Lung microvascular endothelial cell (primary cell): ENCODE measurements at places on chromosomes 1 and 21. TPM values are rescaled to one million over a fixed set of nuclear protein-coding genes. Genes with fewer than 3 reads are reported as not detected.

The RRP15 gene
- total RNA-seq = 2.2 and 4.0 TPM in 2 replicates

The C1orf115 gene
- total RNA-seq = 44.2 and 92.7 TPM in 2 replicates

The SLC1A7 gene
- total RNA-seq = not detected in 2 replicates

The CFAP141 gene
- not detected in 2 replicates for total RNA-seq

The WLS gene
- 20.2 and 47.9 TPM in 2 replicates for total RNA-seq

The FNBP1L gene
- 34.9 and 40.3 TPM in 2 replicates for total RNA-seq

The CORT gene
- total RNA-seq = 0.20 and 0.22 TPM in 2 replicates

DNA sequence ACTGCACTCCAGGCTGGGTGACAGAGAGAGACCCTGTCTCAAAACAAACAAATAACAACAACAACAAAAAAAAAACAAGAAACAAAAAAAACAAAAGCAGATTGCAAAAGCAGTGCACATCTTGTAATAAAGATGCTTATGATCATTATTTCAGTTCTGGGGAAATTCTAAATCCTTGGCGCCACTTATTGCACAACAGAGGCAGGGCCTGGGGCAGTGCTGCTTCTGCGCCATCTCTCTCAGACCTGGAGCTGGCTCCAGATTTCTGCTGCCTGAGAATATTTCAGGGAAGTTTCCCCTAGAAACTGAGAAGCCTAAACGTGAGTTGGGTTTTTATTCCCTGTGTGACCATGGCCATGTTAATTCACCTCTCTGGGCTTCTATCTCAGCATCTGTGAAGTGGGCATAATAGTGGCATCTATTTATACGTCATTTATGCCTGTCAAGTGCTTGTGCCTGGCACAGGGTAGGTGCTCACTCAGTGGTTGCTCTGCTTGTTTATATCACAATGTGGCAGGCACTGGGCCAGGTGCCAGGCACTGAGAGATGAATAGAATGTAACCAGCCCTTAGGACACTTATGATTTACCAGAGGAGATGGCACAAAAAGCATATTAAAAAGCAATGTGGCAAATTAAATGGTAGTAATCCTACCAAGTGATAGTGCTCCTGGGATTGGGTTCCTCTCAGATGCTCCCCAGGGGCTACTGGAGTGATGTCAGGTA lies 67.9 kb downstream of the MDM4 start:
- DNase-seq = no peak

DNA sequence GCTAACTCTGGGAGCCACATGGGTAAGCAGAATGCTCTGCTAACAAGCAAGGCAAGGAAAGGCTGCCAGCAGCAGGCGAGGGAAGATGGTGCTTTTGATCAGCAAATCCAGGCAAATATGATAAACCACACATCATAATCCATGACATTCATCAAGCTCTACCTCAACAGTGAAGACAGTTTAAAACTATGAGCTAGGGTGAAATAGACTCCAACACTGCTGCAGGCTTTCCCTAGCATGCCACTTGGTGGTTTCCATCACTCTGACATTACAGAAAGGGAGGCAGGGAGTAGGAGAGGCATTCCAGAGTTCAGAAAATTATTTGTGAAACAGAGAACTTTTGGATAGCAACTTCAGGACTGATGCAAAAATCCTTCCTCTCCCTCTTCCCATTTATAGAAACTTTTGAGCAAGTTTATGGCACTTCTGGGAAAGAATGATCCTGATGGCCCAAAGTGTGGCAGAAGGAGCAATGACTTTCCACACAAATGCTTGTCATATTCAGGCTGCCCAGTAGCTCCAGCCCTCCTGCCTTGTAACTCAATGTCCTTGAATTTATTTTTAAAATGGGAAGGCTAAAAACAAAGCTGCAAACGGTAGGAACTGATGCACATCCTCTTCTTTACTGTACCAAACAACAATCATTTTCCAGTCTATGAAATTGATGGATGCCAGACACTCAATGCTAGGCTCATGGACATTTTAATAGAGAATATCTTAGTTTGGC lies 70.8 kb downstream of the SMYD2 start:
- no peak for DNase-seq

- DNase-seq = no peak
Measured at GRCh38 chr21:35091496-35091895, 42.4 kb upstream of the RUNX1 start.

GRCh38 chr1:101284622-101285218 lies 47.9 kb downstream of the S1PR1 start:
- no peak for DNase-seq

GRCh38 chr1:15956150-15956549 lies 19.8 kb downstream of the ZBTB17 start:
- DNase-seq = no peak

- peak; percentile 73 for DNase-seq
Measured at GRCh38 chr1:9128520-9129265, at the start of gene GPR157. Gene GPR157, minus strand, starts transcription at chr1:9129102. Its CDS starts 75 bp downstream, at chr1:9129027.

DNA sequence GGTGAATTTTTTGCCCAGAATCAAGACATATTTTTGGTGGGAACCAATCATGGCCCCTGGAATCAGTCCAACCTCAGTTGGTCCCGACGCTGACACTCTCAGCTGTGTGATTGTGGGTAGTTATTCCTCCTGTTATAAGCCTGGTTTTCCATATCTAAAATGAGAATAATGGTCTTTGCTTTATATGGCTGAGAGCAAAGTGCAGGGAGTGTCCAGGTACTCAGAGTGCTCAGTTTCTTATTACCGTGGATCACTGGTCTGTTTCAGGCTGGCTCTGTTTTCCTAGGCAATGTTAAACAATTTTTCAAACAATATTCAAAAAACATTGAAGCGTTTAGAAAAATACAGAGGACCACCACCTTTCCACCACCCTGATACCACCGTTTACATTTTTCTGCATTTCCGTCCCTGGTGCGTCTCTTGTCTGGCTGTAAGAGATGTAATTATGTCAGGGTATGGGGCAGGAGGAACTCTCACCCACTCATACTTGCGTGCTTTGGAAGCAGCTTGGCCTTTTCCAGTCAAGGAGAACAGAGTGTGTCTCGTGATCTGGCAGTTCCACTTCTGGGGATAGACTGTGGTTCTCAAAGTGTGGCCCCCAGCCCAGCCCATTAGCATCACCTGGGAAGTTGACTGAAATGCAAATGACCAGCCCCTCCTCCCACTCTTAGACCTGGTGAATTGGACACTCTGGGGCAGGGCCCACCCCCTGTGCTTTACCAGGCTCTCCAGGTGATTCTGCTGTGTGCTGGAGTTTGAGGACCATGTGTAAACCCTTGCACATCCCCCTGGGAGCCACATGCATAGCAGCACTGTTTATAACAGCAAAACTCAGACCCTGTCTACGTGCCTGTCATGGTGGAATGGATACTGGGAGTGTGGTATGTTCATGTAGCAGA lies 6.8 kb downstream of the MX1 start:
- DNase-seq = no peak

DNA sequence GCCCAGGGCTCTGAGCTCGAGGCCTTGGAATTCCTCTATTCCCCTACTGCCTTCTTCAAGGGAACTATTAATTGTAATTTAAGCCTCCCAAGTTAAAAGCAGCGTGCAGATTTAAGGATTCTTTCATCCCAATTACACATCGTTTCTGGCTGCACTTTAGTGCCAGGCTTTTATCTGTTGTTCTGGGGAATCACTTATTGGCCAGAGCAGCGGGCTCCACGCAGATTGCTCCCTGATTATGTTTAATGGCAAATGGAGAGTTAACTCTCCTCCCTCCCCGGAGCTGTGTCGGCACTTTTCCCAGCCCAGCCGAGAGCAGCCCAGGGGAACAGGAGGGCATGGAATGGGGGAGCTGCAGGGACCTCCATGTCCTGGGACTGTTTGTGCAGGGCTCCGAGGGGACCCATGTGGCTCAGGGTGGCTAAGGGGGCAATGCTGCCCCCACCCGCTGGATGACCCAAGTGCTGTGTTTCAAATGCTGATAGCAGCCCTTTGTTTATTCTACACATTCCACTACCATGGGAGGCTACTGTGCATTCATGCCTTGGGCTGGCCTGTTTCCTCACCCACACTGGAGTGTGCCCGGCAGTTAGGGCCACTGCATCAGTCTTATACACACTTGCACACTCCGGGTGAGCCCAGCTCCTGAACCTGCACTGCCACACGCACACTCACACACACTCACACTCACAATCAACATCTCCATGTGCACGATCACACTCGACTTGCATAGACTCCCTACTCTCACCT lies 93.3 kb upstream of the POU3F1 start:
- no peak for DNase-seq

DNA sequence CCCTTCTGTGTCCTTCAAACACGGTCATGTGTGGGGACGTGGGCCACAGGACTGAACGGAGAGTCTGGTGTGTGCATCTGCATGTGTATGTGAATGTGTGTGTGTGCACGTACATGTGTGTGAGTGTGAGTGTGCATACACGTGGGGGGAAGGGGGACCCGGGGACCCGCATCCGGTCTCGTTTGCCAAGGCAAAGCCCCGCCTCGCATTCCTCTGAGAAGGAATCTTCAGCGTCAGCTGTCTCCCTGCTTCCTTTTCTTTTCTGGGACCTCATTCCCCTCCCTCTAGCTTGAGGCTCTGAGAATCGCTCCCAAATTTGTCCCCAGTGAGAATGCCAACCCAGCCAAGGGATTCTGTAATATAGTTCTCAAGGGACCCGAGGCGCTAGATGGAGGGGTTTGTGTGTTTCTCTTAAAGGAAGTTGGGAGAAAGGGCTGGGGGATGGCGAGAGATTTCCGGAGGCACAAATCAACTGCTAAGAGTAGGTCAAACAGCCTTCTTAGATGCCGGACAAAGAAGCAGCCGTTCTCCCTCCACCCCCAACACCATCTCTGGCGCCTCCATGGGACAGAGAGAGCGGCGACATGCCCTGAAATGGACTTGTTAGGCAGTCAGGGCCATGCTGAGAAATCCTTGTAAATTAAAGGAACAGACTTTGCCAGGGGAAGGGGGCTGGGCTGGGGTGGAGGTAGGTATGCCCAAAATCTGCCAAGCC lies 6.6 kb downstream of the IFFO2 start:
- DNase-seq = peak; percentile 75

GRCh38 chr1:3355894-3356826 lies 98.3 kb upstream of the ARHGEF16 start:
- no peak for DNase-seq

- DNase-seq = no peak
Measured at GRCh38 chr1:28644494-28644893, 1.6 kb upstream of the TAF12 start.

- peak; percentile 61 for DNase-seq
Measured at GRCh38 chr1:198699167-198700015, 60.6 kb downstream of the PTPRC start.

DNA sequence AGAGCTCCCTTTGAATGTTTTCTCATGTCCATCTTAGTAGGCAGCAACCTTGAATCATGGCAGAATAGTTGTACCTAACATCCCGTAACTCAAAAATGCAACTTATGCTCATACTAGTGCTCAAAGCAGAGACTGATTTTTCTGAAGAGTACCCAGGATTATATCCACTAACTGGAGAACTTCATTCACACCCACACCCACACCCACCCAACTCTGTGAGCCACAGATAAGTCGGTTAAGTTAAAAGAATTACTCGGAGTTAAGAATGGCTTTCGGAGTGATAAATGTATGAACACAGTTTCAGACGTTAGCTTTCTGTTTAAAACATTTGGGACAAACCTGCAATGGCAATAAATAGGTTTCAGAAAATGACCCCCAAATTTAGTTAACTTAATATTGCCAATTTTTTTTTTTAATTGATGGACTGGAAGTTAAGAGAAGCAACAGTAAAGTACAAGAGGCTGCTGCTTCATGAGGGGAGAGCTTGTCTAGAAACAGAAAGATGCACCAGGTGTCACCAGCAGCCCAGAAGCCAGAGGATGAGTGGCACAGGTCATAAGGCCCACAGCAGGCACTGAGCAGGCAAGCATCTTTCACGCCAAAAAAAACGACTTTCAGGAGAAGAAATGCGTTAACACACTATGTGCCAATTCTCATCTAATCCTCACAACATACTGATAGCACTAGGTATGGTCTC lies 48.4 kb upstream of the C1orf198 start:
- no peak for DNase-seq

GRCh38 chr1:193890935-193891334 lies 704.5 kb upstream of the B3GALT2 start:
- no peak for DNase-seq

- no peak for DNase-seq
Measured at GRCh38 chr1:3638027-3638426, 11.9 kb downstream of the WRAP73 start.

DNA sequence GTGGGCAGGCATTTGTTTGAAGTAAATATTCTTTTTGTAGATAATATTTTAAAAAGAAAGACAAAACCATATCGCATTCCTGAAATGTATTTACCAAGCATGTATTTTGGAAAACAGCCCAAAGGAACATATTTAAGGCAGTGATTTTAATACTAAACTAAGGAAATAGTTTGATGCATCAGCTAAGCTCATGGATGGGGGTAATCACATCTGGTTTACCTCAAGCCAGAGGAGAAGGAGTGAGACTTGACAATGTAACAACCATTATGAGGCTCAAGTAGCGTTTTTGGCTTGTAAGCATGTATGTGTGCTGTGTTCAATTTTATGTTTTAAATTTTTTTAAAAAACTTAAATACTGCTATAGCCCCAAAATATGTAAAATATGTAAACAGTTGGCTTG lies 390.5 kb downstream of the DISC1 start:
- DNase-seq = no peak

DNA sequence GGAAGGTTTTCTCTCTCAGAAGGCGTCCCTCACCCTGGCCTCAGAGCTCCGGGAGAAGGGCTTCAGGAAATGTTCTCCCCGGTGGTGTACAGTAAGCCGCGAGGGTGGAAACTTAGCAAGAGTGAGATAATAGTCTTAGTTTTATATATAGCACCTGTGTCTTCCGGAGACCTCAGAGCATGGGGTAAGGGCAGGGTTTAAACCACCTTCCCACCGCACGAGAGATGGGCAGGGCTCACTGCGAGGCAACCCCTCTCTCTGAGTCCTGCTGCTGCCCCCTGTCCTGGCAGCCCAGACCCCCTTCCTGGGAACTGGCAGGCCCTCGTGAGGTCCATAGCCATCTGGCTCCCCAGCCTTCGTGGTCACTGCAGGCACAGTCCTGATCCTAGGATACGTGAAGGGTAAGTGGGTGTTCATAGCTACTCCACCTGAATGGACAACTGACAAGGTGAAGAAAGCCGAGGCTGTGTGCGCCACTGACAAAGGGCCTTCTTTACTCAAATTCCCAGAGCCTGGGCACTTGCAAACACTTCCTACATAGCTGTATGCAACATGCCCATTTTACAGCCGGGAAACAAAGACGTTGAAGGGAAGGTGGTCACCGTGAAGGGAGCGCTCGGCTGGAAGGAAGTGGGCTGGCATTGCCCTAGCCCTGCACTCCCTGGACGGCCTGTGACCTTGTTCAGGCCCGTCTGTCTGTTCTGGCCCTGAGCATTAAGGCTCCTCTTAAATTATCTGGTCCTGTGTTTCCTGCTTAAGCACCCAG lies 26.9 kb downstream of the ITPKB start:
- no peak for DNase-seq

GRCh38 chr1:15757575-15758342 lies 836 bp upstream of the FBLIM1 start:
- DNase-seq = peak; percentile 26

- DNase-seq = no peak
Measured at GRCh38 chr1:242890192-242890741, 364.8 kb downstream of the CEP170 start.

- no peak for DNase-seq
Measured at GRCh38 chr1:241695246-241696171, 43.4 kb downstream of the WDR64 start.
